Left forelimb (tissue), 1 donor: ENCODE measurements at places on chromosomes 5 and 9.

DNA sequence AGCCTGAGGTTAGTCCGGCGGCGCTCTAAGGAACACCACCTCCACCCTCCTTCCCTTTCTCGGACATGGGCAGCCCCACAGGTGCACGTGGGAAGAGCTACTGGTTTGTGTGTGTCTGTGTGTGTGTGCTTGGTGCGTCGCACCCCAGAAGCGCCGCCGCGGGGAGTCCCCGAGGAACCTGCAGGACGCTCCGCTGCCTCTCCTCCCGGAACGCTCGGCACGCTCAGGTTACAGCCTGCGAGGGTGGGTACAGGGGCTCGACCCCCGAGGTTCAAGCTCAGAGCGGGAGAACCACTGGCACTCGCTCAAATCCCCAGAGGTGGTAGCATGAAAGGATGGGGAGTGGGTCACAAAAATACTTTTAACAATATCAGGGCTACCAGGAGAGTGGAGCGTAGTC lies 2.0 kb downstream of the ASTN2 start:
- DNase-seq = no peak

- no peak for DNase-seq
These were observed 28.6 kb downstream of the IDNK start for GRCh38 chr9:83651558-83651957.

GRCh38 chr5:134132372-134133187 lies 18.1 kb downstream of the TCF7 start:
- DNase-seq = peak; percentile 48

DNA sequence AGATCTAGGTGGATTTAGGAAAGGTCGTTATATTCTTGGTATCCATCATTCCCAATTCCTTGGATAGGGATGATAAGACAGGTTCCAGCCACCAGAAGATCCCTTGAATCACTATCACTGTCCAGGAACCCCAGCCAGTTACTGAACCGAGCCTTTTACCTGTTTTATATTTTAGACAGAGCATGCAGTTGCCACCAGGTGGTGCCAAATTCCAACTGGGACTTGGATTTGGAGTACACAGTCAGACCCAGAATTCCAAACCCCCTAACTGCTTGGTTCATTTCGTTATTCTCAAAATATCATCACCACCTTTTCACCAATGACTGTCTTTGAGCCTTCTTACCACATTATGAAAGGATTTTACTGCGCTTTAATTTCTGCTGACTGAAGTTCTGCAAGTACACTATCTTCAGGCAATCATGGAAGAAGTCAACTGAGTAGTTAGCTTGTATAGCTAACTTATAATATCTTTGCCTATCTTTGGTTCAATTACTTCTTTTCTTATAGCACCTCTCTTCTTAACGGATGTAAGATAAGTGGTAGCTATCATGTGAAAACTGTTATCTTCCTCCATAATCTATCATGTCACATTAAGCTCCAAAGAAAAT lies 191.8 kb downstream of the PRR16 start:
- DNase-seq = no peak

DNA sequence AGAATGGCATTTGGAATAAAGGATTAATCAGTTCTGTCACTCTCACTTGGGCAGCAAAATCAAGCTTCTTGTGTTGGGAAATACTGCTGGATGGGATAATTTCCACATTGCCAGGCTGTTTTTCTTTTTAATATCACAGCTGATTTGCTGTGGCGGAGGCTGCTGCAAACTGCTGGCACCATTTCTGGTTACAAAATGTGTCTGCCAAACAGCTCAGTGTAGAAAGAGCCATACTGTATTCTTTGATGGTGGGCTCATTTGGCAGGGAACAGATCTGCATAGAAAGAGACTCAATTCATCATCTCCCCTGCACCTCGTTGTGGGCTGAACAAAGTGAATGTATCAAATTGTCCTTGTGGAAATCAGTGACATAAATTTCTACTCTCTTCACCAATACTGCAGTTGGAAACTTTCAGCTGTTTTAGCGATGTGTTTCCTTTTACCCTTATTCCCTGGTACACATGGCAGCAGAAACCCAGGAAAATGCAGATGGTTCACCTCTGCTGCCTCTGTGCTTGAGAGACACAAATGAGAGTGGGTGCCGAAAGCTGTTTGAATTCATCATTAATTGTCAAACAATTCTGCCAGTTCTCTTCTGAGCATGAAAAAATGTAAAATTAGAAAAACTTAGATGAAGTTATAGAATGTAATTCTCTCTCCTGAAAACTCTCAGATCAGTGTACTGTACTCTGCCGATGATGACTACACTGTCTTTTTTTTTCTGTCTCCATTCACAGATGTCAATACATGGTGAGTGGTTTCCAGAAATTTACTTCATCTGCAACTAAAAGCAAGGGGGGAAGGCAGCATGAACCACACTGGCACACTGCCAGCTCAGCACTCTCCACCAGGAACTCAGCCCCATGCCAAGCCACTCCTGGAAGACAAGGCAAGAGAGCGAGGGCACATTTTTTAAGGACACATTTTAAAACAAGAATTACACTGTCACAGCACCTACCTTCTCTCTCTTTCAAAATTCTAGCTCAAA lies 75.0 kb downstream of the HMHB1 start:
- DNase-seq = no peak

DNA sequence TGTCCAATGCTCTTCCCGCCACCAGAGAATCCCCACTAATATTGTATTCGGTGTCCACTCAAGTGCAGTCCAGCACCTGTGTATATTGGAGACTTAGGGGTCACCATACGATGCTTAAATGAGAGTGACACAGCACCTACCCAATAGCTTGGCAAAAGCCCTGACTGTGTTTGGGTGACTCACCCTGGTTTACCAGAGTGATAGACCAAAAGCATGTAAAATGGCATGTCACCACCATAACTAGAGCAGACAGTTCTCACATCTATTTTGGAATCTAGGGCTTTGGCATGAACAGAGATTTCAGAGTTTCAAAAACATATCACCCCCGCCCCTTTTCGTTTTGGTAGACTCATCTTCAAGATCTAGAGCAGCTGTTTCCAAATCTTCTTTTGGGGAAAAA lies 217.3 kb upstream of the RASEF start:
- DNase-seq = no peak

DNA sequence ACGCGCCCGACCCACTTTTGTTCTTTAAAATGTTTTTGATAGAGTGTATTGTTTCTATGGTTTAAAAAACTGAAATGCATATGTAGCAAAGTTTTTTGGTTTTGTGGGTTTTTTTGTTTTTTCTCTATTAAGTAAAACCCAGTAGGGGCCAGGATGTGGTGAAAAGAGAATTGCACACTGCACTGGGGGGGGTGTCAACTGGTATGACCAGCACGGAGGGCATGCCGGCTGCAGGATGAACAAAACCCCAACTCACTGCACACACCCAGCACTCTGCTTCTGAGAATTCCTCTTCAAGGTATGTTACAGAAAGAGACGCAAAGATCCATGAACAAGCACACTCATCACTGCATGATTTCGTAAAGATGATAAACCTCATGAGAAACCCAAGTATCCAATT lies 75.0 kb downstream of the STK10 start:
- no peak for DNase-seq

GRCh38 chr5:17918373-17919104 lies 284.3 kb downstream of the TAF11L14 start:
- DNase-seq = no peak

GRCh38 chr5:1011226-1011631 lies 2.6 kb downstream of the NKD2 start:
- DNase-seq = no peak

GRCh38 chr5:124102486-124102885 lies 590.5 kb downstream of the CSNK1G3 start:
- DNase-seq = no peak

GRCh38 chr5:76207120-76207519 lies 123.9 kb downstream of the SV2C start:
- DNase-seq = no peak

DNA sequence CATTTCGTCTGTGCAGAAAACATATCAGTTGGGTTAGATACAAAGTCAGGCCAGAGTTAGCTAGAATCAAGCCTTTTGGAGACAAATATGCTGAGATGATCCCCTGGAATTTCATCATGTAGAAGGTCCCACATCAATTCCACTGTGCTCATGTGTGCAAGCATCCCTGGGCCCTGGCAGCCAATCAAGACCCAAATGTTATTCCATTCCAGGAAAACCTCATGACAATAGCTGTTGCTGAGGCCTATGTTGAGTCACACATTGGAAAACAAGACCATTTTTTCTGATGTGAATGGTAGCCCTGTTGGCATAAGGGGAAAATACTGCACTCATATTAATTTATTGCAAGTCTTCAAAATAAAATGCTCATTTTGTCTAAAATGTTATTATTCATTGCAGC lies 11.5 kb downstream of the SPOCK1 start:
- no peak for DNase-seq
